ENCODE measurements at places on chromosomes 1 and 21. TPM values are rescaled to one million over a fixed set of nuclear protein-coding genes. Genes with fewer than 3 reads are reported as not detected.

Gene SHE
- 19.1 TPM for polyA plus RNA-seq

DNA sequence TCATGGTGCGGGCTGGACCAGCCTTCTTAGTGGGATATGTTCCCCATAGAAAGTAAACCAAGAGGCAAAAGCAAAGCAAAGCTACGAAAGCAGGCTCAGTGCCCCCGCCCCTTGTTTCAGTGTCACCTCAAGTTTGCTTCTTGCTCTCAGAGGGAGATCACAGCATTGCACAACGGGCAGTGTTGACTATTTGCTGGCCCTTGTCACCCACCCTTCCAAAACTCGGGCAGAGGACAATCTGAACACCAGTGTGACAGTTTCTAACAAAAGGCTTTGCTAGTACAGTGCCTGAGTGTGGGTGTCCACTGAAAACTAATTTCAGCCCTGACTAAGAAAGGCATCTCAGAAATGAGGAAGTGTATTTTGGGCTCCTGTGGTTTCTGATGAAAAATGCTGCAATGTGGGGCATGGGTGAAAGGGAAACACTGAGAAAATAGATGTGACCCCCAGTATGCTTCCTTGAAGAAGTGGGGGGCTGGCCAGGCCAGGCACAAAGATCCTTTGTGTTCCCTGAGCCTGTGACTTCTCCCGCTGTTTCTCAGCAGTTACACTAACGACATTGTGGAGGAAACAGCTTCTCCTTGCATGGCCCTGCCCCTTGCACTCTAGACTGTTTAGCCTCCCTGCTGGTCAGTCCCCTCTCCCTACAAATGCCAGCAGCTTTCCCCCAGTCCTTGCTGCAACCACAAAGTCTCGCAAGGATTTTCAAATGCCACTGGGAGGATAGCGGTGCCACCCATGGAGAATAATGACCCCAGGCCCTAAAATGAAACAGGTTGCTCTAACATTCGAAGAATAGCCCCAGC is 33.3 kb upstream of the KCNE1 start:
- DNase-seq: no peak

- DNase-seq: no peak
Observed at GRCh38 chr1:40708750-40709099, 17.2 kb downstream of the NFYC start.

DNA sequence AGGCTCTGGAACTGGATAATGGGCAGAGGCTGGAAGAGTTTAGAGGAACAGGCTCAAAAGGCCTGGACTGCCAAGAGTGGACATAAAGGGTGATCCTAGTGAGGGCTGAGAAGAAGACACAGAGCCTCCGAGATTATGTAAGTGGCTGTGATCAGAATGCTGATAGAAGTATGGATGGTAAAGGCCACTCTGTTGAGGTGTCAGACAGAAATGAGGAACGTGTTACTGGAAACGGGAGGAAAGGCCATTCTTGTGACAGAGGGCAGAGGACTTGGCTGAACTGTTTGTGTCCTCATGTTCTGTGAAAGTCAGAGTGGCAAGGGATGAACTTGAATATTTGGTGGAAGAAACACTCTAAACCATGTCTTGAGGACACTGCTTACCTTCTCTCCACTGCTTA is 6.7 kb upstream of the ABCG1 start:
- no peak for DNase-seq

Gene DNALI1
- polyA plus RNA-seq: 46.3 TPM

All from right lung (tissue), 10 donors.